ENCODE measurements at places on chromosomes 13 and 19. TPM values are rescaled to one million over a fixed set of nuclear protein-coding genes. Genes with fewer than 3 reads are reported as not detected.

- ATAC-seq = no peak
These were observed 4.0 kb downstream of the BRD4 start for GRCh38 chr19:15328312-15328711.

DNA sequence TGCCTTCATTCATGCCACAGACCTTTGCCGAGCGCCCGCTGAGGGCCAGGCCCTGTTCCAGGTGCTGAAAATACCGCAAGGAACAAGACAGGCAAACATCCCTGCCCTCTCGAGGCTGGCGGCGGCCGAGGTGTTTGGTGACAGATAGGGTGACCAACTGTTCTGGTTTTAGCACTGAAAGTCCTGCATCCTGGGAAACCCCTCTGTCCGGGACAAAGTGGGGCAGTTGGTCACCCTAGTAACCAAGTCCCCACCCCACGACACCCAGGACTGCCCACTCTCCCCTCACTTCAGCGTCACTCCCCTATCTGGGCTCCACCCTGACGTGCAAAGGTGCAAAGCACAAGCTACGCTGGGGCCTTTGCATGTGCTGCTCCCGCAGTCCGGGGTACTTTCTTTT is 17.3 kb downstream of the ZBTB7A start:
- ATAC-seq = no peak

- ATAC-seq = no peak
These were observed 944.8 kb upstream of the PCDH9 start for GRCh38 chr13:68174893-68175292.

DNA sequence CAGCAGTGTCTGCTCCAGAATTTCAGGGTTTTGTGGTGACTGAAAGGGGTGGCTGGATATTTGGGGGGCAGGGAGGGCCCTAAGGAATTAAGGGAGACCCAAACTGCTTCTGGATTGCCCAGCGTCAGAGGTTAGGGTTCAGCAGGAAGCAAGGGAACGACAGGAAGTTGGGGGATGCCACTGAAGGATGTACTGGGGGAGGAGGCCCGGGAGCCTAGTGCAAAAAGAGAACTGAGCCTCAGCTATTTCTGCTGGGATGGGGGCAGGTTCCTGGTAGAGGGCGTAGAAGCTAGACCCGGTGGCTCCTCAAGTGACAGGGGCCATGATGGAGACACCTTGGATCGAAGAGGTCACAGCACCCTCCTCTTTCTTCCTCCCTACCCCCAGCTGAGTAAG is 1.1 kb downstream of the CYP2S1 start:
- no peak for ATAC-seq

GRCh38 chr13:99255271-99255670 is 2.9 kb downstream of the GPR18 start:
- ATAC-seq = no peak

DNA sequence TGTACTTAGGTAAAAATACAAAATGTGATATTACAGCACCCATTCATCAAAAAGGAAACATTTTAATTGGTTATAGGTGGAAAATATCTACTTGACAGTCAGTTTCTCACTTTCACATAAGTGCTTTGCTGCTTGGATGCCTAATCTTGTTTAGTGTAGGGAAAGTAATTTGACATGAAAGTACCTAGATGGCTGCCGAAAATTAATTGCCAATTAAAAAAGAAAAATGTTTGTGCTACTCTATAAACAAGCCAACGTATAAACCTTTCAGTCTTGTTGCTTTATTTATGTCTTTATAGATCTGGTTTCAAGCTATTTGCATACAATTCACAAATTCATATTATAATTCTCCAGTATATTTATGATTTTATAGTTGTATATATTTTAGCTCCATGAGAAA is 729.9 kb downstream of the DACH1 start:
- no peak for ATAC-seq

- no peak for ATAC-seq
These were observed 164.5 kb downstream of the RGCC start for GRCh38 chr13:41621716-41622431.

- no peak for ATAC-seq
These were observed 51.3 kb upstream of the LSM14A start for GRCh38 chr19:34120846-34121639.

DNA sequence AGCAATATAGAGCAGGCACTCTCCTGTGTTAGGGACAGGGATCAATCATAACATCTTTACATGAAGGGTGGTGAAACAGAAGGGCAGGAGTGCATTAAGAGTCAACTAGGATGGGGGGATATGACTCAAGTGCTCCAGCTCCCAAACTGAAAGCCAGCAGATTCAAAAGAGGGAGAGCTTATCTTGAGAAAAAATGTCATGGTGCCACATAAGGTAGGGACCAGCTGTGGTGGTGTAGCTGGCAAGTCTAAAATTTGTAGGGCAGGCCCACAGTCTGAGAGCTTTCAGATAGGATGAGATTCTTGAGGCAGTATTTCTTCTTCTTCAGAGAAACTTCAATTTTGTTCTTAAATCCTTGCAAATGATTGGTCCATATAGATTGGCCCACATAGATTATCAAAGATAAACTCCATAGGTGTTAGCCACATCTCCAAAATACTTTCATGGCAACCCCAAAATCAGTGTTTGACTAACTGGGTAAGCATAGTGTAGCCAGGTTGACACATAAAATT is 19.1 kb downstream of the DNAJC15 start:
- ATAC-seq = no peak

- no peak for ATAC-seq
These were observed 7.9 kb downstream of the ITPKC start for GRCh38 chr19:40724855-40725254.

GRCh38 chr13:100439247-100439970 is 149.2 kb downstream of the GGACT start:
- ATAC-seq = no peak

GRCh38 chr13:108915634-108916512 is 286.5 kb downstream of the MYO16 start:
- peak; percentile 95 for ATAC-seq

DNA sequence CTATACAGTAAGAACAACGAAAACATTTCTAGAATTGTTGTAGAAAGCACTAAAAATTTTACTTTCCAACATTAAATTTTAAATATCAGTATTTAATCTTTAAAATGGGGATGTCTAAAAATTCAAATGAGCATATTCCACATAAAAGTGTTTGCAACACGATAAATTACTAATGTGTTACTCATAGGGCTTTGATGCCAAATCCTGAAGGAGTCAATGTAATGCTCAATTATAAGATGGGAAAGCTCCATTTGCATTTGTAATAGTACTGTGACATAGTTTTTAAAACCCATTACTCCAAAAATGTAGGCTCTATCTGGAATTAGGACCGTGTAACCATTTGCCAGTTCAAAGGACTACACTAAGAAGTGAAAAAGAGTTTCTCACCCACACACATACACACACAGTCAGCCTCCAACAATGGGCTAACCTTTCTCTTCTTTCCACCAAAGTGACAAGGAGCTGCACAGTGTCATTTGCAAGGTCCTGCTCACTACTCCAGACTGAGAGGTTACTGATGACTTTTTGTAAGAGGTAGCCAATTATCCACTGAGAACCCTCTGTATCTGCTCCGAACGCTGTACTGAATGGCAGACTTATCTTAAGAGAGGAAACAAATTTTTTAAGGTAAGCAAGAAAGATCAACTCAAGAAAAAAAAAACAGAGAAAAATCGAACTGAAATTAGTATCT is 26.1 kb upstream of the EEF1AKMT1 start:
- no peak for ATAC-seq

DNA sequence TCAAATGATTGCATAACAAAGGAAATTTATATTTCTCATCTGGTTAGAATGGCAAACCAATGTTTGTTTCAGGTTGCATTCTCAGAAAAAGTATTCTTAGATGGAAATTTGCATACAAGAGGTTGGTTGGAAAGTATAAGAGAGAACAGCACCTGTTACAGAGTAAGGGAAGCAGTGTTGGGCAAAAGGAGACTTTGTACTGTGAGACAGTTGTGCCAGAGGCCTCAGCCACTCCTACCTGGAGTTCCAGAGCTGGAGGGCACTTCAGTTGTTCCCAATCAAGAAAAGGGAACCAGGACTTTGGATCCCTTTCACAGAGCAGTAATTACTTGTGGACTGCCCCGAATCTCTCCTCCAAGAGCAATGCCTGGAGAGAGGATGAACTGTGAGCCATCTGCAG is 81.8 kb downstream of the SPRY2 start:
- no peak for ATAC-seq

DNA sequence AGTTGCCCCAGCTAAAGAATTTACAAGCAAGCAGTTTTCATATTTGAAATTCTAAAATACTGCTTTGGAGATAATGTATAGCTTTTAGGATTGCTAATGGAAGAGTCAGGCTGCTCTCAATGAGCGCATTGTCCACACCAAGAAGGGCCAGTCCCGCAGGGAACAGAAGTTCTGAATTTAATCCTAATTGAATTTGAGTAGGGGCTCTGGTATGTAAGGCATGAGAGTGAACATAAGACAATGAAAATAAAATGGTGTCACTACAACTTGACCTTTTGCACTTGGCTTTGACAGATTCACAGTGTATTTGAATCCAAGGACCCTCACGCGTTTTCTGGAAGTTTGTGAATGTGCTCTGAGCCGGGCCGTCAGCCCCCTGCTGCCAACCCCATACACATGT is 32.6 kb downstream of the RAB20 start:
- no peak for ATAC-seq

DNA sequence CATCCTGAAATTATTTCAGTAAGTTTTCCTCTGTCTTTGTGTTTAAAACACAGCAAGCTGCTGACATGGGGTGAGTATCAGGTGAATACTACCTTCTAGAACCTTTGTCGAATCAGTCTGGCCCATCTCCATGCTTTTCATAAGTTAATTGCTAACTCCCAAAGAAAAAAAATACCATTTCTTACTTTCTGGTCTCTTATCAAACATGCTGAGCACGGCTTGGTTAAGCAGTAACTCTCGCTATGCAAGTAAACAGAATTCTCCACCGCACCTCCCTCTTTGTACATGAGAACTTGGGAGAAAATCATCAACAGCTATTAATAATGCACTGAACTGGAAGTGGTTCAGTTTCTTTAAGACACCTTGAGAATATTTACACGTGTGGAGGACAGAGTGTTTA is 88.6 kb downstream of the FGF9 start:
- no peak for ATAC-seq

DNA sequence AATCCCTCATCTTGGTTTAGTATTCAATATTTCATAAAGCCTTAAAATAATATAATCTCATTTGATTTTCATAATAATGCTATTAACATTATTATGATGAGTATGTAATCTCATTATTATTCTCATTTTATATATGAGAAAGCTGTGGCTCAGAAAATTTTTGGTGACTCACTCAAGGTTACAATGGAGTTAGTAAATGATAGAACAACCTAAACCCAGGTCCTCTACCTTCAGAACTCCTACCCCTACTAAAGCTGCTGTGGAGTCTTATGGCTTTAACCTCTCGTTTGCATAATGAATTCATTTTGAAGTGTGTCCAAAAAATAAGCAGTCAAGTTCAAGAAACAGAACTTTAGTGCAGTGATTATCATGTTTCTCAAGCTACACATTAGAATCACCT is 226.3 kb downstream of the TBC1D4 start:
- peak; percentile 13 for ATAC-seq

DNA sequence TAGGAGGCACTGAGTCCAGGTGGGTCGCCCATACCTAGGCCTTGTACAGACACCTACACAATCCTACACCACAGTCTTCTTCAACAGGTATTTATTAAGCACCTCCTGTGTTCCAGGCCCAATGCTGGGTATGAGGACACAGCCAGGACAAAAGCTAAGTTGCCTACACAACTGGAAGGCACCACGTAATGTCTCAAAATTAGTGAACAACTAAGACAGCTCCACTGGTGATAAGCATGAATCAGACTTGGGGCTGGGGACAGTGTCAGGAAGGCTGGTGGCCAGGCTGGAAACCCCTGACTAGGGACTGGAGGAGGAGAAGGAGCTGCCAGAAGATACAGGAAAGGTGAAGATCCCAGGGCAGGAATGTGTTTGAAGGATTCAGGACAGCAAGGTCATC is 2.4 kb downstream of the SMIM24 start:
- ATAC-seq = no peak

DNA sequence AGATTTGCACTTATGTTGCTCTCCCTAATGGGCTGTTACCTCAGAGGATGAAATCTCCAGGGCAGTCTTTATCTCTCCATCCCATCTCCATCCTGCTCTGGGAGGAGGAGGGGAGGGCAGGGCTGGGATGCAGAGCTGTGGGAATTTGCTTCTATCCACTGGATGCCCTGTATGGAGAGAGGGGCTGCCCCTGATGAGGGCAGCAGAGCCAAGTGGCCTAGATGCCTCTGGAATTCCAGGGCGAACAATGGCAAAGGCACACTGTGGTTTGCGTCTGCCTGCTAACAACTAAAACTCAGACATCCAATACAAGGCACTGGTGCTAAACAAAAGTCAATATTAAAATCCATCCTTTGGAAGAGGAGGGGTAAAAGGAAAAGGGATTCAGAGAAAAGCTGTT is 165.1 kb downstream of the COG6 start:
- no peak for ATAC-seq

DNA sequence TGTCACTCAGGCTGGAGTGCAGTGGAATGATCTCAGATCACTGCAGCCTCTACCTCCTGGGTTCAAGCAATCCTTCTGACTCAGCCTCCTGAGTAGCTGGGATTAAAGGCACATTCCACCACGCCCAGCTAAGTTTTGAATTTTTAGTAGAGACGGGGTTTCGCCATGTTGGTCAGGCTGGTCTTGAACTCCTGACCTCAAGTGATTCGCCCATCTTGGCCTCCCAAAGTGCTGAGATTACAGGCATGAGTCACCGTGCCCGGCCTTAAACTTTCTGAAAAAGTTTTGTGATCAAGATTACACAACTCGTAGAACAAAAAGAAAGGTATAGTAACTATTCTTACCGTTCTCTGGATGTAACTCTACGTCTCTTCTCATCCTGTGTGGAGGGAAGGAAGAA is 21.2 kb downstream of the DNMT1 start:
- no peak for ATAC-seq

DNA sequence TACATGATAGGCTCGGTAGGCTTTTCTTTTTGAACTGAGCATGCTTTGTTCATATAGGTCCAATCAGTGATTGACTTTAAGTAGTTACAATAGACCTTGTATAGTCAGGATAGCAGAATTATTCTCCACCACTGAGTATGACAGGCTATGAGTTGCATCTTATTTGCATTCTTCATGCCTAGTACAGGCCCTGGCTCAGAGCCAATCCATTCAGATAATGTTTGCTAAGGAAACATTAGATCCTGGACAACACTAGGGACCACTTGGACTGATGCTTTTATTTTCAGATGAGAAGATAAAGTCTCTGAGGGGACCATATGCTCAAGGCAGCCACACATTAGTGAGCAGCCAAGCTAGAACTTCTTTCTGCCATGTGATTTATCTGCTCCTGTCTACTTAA is 133.9 kb downstream of the KL start:
- no peak for ATAC-seq

- ATAC-seq = no peak
These were observed 147.2 kb downstream of the MIPEP start for GRCh38 chr13:23741879-23742510.

Gene LYPD3
- 2.3 TPM for total RNA-seq

Gene LAIR1
- total RNA-seq = 0.21 TPM

Gene RNF225
- not detected for total RNA-seq

Gene KLK7
- total RNA-seq = not detected

Gene TMEM38A
- total RNA-seq = 2.2 TPM

Gene ANGPTL4
- total RNA-seq = 4.6 TPM

Gene COL5A3
- total RNA-seq = not detected

Gene GJB6
- not detected for total RNA-seq

Gene LRRC4B
- total RNA-seq = 28.4 TPM
